ENCODE measurements at places on chromosomes 16 and 17.

DNA sequence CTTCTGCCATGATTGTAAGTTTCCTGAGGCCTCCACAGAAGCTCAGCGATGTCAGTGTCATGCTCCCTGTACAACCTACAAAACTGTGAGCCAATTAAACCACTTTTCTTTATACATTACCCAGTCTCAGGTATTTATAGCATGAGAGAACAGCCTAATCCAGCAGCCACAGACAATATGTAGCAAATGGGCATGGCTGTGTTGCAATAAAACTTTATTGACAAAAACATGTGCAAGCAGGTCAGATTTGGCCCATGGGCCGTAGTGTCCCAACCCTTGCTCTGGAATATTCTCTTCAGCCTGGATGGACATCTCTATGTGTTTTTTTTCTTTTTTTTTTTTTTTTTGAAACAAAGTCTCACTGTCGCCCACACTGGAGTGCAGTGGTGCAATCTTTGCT is 60.9 kb upstream of the EEF2KMT start:
- DNase-seq: no peak

- DNase-seq: no peak
These were observed 17.9 kb downstream of the CNP start for GRCh38 chr17:41984454-41984853.

- no peak for DNase-seq
These were observed 51.3 kb upstream of the AMZ2 start for GRCh38 chr17:68196394-68197090.

DNA sequence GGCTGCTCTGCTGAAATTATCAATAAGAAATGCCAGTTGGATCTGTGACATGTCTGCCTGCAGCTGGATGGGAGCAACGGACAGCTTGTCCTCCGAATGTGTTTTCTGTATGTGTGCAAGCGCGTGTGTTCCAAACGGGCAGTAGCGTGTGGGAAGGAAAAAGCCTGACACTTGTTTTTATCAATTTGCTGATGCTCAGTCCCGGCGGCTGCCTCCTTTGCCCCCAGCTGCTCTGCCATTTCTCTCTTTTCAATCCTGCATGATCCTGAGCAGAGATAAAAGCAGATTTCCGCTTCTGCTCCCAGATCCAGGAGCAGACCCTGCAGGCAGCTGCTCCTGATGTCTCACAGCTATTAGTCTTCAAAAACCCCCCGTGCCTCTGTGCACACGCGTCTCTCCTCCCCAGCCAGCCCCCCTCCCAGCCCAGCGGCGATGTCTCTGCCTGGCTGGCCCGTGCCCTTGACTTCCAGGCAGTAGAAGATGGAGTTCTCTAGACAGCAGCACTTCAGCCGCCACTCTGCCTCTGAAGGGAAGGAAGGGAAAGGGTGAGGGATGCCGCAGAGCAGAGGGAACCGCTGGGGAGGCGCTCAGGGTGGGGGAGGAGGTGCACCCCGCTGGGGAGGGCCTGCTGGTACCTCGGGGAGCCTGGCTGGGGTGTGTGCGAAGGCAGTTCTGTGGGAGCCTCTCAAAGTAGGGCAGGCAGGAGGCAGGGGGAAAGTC is 4.1 kb downstream of the PRCD start:
- no peak for DNase-seq
